ENCODE measurements at places on chromosomes 6 and 20.
A peak's percentile ranks its signal among the peaks of the same experiment; 100 is the strongest.

DNA sequence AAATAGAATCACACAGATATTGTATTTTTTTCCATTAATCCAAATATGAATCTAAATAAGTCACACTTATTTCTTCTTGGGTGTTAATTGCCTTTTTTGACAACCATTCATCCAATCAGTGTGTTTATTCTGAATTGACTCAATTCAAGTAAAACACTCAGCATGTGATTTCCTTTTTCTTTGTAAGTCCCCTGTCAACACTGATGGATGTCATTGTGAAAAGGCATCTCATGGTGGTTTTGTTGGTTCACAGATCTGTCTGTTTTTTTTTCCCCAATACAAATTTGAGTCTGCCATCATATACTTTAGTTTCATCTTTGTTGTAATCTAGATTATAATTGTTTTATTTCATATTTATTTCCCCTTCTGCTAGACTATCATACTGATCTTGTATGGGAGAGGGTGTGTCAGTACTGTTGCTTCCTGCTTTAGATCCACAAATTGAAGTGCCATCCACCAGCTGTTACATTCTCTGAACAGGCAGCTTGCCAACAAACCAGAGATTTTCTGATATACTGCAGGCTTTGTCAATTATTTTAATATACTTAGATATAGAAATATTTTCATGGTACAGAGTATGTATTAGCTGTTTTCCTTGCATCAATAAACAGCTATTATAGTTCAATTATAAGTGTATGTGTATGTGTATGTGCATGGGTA is 64.2 kb upstream of the FLRT3 start:
- no peak for DNase-seq

GRCh38 chr6:168122521-168122920 is 43.5 kb upstream of the FRMD1 start:
- DNase-seq = no peak

- DNase-seq = no peak
These were observed 29.0 kb downstream of the PTPRA start for GRCh38 chr20:2902291-2902690.

GRCh38 chr6:170295510-170296422 is 4.9 kb upstream of the DLL1 start:
- peak; percentile 56 for DNase-seq

DNA sequence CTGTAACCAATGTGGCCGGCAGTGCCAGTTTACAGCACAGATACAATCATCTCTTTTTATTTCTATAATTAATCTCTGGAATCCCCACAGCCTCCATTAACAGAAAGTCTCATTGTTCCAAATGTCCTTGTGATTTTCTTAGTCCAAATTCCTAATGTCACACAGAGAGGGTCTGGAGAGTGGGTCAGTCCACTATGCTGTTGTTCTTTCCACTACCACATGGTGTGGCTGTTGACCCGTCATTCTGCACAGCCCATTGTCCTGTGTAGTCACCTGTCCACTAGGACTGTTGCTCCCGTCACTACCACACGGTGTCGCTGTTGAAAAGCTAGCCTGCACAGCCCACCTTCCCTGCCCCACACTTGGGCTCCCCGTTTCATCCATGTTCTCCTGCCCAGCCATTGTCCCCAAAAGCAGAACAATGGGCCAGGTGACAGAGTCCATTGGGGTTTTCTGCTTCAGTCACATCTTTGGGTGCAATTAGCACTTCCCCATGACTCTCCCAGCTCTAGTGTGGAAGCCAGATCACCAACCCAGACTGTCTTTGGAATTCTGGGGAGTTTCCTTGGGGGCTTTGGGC is 8.6 kb upstream of the LBP start:
- no peak for DNase-seq

GRCh38 chr6:86581833-86582232 is 355.5 kb upstream of the HTR1E start:
- no peak for DNase-seq

GRCh38 chr20:44442298-44443070 is 33.2 kb upstream of the TTPAL start:
- no peak for DNase-seq

DNA sequence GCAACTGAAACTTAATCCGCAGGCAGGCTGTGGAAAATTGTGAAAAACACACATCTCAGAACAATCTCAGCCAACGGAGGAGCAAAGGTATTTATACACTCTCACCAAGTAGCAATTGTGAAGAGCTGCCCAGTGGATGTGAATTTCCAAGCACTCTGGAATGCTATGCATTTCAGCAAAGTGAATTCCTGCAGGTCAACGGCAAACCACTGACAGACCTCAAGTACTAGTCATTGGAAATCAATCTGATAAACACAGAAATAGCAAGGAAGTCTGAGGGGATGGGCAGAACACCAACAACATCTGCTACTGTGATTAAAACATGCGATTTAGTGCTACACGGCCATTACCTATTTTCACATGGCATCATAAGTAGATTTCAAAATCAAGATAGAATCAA is 429.1 kb downstream of the HTR1B start:
- DNase-seq = no peak

DNA sequence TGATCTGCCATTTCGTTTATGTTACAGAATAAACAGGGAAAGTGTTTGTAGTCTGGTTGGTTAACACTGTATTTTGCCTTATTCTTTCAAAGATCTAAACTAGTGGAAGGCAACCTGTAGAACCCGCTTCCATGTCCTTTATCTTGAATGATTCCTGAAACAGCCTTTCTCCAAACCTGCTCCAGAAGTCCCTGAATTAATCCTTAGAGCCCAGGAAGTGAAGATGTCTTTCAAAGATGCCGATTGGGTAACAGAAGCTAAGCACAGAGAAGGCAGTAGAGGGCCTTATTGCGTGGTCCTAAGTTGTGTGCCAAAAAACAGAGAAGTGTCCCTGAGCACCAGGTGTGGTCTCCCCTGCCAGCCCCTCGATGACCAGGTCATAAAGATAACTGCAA is 19.2 kb upstream of the ZSCAN16 start:
- no peak for DNase-seq

DNA sequence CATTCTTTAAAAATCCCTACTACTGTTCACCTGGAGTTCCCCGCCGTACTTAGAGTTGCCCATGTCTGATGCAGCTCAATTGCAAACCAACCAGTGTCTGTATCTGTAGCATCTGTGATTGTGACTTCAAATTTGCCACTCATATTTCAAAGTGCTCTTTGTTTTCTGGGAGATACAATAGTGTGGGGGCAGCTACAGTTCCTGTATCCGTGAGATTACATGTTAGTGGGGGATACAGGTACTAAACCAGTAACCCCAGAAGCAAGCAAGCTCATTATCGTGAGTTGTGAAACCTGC is 140.9 kb downstream of the ANKRD60 start:
- no peak for DNase-seq

- DNase-seq = no peak
These were observed 7.4 kb downstream of the STK35 start for GRCh38 chr20:2108987-2109386.

DNA sequence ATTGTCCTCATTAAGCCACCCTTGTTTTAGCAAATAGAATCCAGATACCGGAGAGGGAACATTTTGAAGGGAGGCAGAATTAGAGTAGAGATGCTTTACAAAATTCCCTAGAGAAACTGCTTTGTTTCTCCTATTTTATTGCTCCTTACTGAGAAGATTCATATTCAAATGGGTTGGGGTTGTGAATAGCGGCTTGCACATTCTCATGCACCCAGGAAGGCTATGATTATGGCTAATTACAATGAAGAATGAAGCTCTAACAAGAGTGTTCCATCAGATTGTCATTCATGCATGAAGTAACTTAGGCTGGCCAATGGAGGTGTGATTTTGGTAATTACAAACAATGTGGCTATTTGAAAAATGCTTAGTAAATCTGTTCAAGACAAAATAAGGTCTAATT is 129.6 kb downstream of the PACRG start:
- DNase-seq = no peak

GRCh38 chr6:130603391-130603790 is 223.8 kb upstream of the SMLR1 start:
- no peak for DNase-seq

- peak; percentile 38 for DNase-seq
These were observed 38.6 kb downstream of the KIAA0408 start for GRCh38 chr6:127420556-127420955.

DNA sequence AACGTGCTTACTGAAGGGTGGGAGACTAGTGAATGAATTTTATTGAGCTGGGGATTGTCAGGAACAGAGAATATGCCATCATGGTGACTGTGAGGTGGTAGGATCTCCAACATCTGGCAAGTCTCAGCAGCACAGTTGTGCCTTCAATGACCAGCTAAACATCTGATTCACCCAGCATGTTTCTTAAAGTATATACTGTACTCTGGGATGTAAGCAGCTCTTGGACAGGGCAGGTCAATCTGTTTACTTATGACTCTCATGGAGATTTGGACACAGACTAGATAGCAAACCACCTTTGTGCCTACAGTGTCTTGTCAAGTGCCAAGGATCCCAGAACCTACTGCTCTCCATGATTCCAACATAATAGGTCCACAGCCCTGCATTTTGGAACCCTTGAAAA is 801.0 kb upstream of the CITED2 start:
- no peak for DNase-seq

- no peak for DNase-seq
These were observed 70.4 kb downstream of the METTL24 start for GRCh38 chr6:110287462-110288341.

DNA sequence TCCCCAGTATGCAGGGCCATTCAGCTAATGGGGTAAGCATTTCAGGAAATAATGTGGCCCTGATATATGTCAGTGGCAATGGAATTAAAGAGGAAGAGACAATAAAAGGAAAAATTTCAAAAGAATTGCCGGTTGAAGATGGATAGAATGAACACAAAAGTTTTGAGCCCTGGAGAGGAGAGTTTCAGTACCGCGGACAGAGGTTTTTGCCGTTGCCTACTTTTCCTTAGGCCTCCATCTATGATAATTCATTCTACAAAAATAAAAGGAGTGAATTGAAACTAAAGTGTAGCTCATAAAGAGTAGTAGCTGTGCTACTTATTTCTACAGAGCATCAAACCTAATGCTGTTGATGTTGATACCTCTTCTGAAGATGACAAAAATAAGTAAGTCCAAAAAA is 140.7 kb downstream of the RNASET2 start:
- DNase-seq = no peak

GRCh38 chr6:166410426-166410935 is 27.7 kb upstream of the MPC1 start:
- DNase-seq = no peak

DNA sequence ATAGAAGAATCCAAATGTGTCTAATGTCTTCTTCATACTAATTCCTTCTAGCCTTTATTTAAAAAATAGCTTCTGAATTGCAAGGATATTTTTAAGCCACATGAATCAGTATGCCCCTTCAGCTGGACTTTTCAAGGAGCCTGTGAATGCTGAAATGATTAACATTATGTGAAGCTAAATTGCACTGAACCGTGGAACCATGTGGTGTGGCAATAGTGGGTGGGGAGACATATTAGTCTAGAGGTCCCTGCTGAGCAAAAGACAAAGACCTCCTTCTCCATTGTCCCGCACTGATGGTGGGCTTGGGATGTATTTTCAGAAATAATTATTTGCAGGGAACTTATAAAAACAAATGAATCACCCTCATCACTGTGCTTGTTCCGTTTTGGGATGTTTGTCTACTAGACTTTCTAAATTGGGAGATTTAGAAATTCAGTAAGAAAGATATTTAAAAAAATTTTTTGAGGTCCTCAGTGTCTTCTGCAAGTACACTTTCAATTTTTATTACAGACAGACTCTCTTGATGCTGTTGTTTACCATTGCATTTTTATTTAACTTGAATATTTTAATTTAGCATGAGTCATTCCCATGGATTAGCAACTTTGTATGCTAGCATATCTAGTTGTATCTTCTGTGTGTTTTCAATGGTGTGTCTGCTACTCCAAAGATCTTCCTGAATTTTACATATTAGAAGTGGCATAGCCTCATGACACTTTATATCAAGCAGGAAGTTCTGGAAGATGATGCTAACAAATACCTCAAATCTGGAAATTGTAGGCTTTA is 238.1 kb downstream of the LAMA2 start:
- DNase-seq = no peak

DNA sequence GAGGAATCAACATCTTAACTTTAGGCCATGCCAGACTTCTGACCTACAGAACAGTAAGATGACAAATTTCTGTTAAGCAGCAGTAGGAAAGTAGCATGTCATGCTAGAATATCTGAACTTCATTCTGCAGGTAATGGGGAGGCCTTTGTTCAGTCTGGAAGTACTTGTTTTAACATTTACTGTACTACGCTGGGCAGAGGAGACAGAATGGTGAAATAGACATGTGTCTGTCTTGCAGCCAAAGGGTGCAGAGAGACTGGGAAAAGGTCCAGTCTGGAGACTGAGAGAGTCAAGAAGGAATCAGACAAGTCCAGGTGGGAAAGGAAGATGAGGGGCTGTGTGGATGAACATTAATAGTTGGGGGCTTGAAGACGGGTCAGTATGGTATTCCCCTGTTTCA is 17.5 kb upstream of the ZBTB2 start:
- no peak for DNase-seq

DNA sequence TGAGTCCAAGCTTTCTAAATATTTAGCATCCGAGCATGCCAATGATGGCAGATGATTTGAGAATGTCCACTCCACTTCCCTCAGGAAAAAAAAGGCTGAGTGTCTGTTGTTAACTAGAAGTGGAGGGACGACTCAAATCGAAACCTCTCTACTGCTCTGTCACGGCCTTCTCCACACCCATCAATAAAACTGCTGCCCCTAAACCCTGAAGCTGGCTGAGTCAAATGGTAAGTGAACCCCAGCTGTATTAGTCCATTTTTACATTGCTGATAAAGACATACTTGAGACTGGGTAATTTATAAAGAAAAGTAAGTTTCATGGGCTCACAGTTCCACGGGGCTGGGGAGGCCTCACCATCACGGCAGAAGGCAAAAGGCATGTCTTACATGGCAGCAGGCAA is 707.0 kb downstream of the QKI start:
- no peak for DNase-seq

DNA sequence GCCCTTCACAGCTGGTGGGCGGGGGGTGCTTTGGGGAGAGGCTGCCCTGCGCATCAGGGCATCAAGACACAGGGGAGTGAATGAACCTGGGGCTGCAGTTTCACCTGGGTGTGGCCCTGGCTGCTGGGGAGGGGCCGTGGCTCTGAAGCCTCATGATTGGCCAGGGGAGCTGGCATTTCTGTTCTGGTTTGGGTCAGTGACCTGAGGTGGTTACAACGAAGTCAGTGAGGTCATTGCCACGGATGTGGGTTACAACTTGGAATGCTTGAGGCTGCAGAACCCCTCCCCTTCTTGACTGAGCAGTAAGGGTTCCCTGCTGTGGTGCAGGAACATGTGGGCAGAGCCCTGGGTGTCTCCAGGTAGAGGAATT is 3.0 kb downstream of the TCEA2 start:
- DNase-seq = peak; percentile 45

- no peak for DNase-seq
These were observed 1.7 kb downstream of the CNKSR3 start for GRCh38 chr6:154508573-154509375.

DNA sequence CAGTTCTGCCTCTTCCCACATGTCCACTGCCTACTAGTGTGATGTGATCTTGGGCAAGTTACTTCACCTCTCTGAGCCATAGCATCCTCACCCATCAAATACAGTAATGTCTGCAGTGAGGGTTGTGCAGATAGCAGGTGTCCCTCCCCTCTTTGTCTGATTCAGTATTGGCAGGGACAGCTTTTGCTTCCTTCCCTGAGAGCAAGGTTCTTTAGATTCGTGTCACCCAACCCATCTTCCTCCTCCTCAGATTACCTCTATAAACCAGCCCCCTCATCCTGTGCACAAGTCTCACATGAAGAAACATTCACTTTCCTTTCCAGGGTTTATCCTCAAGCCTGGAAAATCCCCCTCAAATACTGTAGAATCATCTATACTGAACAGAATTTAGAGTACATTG is 15.4 kb downstream of the ACTR5 start:
- no peak for DNase-seq

GRCh38 chr20:47008842-47009518 is 114.3 kb downstream of the EYA2 start:
- DNase-seq = no peak

All from activated T-cell treated with anti-CD3 and anti-CD28 coated beads, Interleukin-2, amount 50 U/mL, for 1 hour (primary cell).